ENCODE measurements at places on chromosomes 5 and 9.

GRCh38 chr9:113454914-113455761 lies 8.4 kb upstream of the RGS3 start:
- DNase-seq: peak; percentile 86

- no peak for DNase-seq
Observed at GRCh38 chr9:112013266-112013665, 116.7 kb downstream of the UGCG start.

- DNase-seq: peak; percentile 28
Observed at GRCh38 chr5:119435436-119436132, 16.7 kb upstream of the HSD17B4 start.

- DNase-seq: no peak
Observed at GRCh38 chr5:168374532-168374931, 83.1 kb downstream of the WWC1 start.

- DNase-seq: no peak
Observed at GRCh38 chr9:18052060-18052459, 421.9 kb upstream of the ADAMTSL1 start.

GRCh38 chr5:176700239-176700847 lies 53.1 kb downstream of the TSPAN17 start:
- no peak for DNase-seq

DNA sequence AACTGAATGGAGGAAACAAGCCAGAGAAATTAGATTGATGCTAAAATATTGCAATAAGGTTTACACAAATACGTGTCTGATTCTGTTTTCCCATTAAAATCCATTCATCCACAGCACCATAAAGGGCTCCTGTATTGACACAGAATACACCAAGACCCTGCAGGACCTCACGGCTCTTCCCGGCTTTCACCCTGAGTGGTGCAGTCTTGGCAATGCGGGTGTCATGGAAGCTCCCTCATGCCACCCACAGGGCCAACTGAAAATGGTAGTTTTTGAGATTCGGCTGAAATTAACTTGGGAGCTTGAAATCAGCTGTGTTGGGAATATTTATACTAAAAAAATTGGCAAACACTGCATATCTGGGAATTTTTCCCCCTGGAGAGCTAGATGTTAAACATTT lies 17.3 kb upstream of the EXOC3 start:
- DNase-seq: no peak

GRCh38 chr5:124277767-124278545 lies 468.5 kb downstream of the ZNF608 start:
- DNase-seq: no peak

DNA sequence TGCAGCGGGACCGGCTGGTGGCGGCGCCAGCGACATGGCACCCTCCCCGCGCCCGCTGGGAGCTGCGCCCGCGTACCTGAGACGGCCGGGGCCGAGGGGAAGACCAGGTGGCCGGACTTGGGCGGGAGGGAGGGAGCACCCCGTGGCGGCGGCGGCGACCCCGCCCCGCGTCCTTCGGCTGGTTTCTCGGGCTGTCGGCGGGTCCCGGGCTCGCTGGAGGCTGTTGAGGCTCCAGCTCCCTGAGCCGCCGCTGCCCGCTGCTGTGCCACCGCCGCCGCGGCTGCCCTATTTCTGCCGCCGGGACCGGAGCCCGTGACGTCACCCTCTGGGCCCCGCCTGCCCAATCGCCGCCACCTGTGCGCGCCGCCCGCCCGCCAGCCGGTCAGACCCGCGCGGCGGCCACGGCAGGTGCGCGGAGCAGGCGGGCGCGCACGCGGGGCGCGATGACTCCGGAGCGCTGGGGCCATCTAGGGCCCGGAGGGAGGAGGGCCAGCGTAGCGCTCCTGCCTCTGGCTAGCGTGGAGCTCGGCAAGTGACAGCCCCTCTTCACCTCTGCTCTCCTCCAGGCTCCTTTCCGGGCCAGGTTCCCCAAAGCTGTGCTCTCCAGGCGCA lies at the start of gene FSTL4:
TSS of gene FSTL4 (minus strand) at position 293 of the 612 bp plus-strand sequence.
- no peak for DNase-seq

- DNase-seq: no peak
Observed at GRCh38 chr5:11191673-11192072, 430.6 kb upstream of the DAP start.

DNA sequence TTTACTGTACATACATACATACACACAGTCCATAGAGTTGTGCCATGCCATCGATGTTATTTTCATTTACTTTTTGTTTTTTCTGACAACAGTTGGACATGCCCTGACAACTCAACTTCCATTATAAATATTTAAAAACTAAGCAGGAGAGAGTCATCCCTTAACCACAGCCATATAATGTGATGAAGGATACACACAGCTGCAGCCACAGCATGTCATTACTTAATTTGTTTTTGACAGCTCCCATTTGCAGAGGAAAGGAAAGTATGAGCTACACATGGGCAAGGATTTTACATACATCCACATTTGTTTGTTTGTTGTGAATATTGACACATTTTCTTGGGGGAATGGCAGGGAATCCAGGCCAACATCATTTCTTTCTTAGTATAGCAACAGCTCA lies 91.5 kb upstream of the TUT7 start:
- no peak for DNase-seq

DNA sequence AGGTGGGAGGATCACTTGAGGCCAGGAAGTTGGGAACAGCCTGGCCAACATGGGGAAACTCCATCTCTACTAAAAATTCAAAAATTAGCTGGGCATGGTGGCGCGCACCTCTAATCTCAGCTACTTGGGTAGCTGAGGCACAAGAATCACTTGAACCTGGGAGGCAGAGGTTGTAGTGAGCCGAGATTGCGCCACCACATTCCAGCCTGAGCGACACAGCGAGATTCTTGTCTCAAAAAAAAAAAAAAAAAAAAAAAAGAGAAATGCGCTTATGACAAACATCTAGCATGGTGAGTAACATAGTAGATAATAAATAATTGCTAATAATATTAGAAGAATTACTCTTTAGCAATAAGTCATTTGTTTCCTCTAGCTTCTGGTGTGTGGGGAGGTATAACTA lies 25.9 kb downstream of the RUSC2 start:
- DNase-seq: no peak

- no peak for DNase-seq
Observed at GRCh38 chr5:912280-913091, 19.8 kb downstream of the TRIP13 start.

- DNase-seq: no peak
Observed at GRCh38 chr9:137234758-137235423, 4.2 kb downstream of the SLC34A3 start.
